NCI-H1105 (cell line): ENCODE measurements at places on chromosomes 4 and X.

- DNase-seq: no peak
Measured at GRCh38 chr4:170124406-170124805, 34.6 kb upstream of the AADAT start.

DNA sequence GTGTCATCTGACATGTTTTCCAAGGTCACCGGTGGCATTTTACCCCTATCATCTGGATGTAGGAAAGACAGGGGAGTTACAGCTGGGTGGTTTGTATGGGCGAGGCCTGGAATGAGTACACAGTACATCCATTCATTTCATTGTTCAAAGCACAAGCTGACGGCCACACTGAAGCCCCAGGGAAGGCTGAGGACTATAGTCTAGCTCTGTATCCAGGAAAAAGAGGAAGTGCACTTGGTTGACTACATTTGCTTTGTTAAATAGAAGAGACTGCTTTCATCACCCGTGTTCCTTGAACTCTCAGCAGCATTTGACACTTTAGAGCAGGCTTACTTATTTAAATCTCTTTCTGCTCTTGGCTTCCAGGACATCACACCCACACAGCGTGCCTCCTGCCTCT is 1041.0 kb upstream of the TENM3 start:
- DNase-seq: no peak

- no peak for DNase-seq
Measured at GRCh38 chrX:42694260-42694815, 83.6 kb downstream of the PPP1R2C start.

DNA sequence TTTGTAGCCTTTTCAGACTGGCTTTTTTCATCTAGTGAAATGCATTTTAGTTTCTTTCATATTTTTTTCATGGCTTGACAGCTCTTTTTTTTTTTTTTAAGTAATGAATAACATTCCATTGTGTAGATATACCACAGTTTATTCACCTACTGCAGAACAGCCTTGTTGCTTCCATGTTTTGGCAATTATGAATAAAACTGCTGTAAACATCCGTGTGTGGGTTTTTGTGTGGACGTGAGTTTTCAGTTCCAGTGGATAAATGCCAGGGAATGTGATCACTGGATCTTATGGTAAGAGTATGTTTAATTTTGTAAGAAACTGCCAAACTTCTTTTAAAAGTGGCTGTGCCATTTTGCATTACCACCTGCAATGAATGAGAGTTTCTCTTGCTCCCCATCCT is 160.8 kb downstream of the SOWAHB start:
- DNase-seq: no peak

DNA sequence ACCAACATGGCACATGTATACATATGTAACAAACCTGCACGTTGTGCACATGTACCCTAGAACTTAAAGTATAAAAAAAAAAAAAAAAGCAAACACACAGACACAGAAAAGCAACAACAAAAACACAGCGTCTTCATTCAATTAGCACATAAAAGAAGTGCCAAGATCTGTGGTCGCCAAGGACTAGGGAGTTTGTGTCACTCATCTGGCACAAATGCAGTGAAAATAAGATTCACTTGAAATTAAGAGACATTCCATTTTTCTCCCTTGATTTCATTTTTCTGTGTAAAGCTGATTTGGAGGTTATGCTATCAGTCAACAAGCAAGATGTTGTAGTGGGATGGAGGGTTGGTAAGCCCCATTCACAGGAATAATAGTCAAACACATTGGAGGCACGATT is 115.3 kb downstream of the FAT4 start:
- DNase-seq: no peak

GRCh38 chrX:145727476-145727875 is 90.2 kb upstream of the SLITRK2 start:
- no peak for DNase-seq

DNA sequence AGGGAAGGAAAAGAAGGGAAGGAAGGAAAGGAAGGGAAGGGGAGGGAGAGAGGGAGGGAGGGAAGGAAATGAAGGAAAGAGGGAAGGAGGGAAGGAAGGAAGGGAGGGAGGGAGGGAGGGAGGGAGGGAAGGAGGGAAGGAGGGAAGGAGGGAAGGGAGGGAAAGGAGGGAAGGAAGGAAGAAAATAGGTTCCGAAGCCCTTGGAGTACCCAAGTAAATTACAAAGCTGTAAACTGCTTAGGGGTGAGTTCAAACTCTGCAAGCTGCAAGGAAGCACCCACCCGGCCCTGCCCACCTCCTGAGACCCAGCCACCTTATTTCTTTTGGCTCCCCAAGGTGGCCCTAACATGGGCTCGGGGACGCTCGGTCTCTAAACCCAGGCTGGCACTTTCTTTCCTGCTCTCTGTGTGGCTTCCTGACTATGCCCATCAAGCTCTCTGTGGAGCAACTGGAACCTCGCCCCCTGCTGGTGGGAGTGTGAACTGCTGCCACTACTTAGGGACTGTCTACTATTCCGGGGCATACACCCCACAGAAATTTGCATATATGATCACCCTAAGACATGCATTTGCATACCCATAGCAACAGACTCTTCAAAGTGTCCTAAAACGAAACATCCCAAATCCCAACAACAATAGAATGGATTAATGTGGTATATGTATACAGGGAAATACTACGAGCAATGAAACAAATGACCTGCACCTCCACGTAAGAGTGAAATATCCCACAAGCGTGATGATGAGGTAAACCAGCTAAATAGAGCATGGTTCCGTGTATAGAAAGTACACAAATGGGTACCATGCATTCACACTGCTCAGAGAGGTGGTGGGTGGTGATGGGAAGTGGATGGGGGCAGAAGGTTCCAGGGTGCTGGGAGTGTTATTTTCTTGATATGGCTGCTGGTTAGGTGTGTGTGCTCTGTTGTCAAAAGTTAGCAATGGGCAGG is 151.7 kb upstream of the TBL1X start:
- DNase-seq: no peak

DNA sequence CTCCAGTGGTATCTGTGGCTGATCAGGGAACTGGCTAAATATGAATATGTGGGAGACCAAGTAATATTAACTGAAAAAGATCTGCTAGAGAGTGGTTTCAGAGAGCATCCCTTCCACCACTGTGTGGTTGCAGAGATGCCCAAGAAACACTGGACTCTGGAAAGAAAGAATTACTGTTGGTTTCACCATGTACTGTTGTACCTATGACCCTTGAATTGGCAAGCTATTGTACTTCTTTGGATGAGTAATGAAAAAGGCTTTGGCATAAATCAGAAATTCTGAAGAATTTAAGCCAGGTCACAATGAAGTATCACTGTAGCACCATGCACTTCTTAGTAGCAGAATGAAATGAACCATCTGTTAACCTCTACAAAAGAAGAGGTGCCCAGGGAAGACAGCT is 134.4 kb upstream of the INTU start:
- no peak for DNase-seq
